ENCODE measurements at places on chromosomes 12 and 14. TPM values are rescaled to one million over a fixed set of nuclear protein-coding genes. Genes with fewer than 3 reads are reported as not detected.

Gene CCDC198
- 11.3 TPM for total RNA-seq

Gene RPS6KL1
- 15.9 TPM for total RNA-seq

Gene KRT79
- total RNA-seq = 0.28 TPM

Gene ZCRB1
- total RNA-seq = 22.8 TPM

Gene GPD1
- 19.5 TPM for total RNA-seq

GRCh38 chr14:81147140-81147897, 73.4 kb downstream of the GTF2A1 start:
- H3K27me3 ChIP-seq = no peaks in the 10 kb centered on the region
- H3K27ac ChIP-seq = no peak overlapping the region
- DNase-seq = no peak
- H3K36me3 ChIP-seq = peaks cover 3% of the 10 kb centered on the region
- H3K4me3 ChIP-seq = no peak overlapping the region
- no peaks in the 10 kb centered on the region for H3K4me1 ChIP-seq

DNA sequence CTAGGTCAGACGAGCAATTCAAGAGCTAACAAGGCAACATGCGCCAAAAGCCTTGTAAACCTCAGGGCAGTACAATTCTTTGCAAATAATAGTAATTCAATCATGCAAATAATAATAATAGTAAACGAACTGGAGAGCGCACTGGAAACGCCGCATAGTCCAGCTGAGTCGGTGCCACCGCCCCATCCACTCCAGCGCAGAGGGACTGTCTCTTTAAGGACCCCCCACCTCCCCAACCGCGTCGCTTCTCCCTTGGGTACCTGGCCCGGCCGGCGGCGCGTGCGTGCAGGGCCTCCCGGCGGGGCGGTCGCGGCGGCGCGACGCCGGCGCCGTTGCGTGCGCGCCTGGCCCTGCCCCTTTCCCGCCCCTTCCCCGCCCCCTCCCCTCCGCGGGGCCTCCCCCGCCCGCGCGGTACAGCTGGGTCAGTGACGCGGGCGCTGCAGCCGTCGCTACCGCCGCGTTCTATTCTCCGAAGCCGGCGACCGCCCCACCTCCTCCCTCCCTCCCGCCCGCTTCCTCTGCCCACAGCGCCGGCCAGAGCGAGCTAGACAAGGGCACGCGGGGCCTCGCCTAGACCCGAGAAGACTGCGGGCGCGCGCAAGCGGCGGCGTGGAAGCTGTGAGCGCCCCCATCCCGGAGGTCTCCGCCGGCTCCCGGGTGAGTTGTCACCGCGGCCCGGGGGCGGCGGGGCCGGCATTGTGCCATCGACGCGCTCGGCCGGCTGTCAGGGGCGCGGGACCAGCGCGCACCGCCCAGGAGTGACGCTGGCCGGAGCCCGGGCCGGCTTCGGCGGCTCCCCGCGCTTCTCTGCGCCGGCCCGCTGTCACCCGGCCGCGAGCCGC, at the start of gene SUSD6:
Gene SUSD6 (plus strand): TSS at position 425 of the 842 bp plus-strand sequence. CDS start 46,997 bp downstream, outside the sequence.
- peaks cover 27% of the 10 kb centered on the region for H3K4me1 ChIP-seq
- no peaks in the 10 kb centered on the region for H3K36me3 ChIP-seq
- no peaks in the 10 kb centered on the region for H3K27me3 ChIP-seq
- H3K27ac ChIP-seq = peak within 1 kb of the TSS; percentile 91
- peak within 1 kb of the TSS; percentile 61 for H3K4me3 ChIP-seq

GRCh38 chr12:52715416-52715815, 12.1 kb upstream of the KRT77 start:
- peaks cover 23% of the 10 kb centered on the region for H3K27me3 ChIP-seq
- no peak overlapping the region for H3K4me3 ChIP-seq
- H3K4me1 ChIP-seq = peaks cover 12% of the 10 kb centered on the region

GRCh38 chr14:38074754-38075153, 132.9 kb upstream of the SSTR1 start:
- no peak overlapping the region for H3K4me3 ChIP-seq
- H3K4me1 ChIP-seq = no peaks in the 10 kb centered on the region
- H3K27ac ChIP-seq = no peak overlapping the region

- no peak overlapping the region for H3K4me3 ChIP-seq
- no peaks in the 10 kb centered on the region for H3K4me1 ChIP-seq
- no peaks in the 10 kb centered on the region for H3K36me3 ChIP-seq
- no peaks in the 10 kb centered on the region for H3K27me3 ChIP-seq
- DNase-seq = no peak
- no peak overlapping the region for H3K27ac ChIP-seq
These were observed 234.8 kb upstream of the FOXN3 start for GRCh38 chr14:89651805-89652204.

- no peaks in the 10 kb centered on the region for H3K4me1 ChIP-seq
- H3K4me3 ChIP-seq = no peak overlapping the region
These were observed 198.5 kb downstream of the PTPRO start for GRCh38 chr12:15520844-15521243.

Measured in spinal cord (tissue), 10 donors.